ENCODE measurements at places on chromosomes 13 and 19.

GRCh38 chr19:35081201-35081600 lies 34.4 kb upstream of the FXYD3 start:
- DNase-seq = no peak

DNA sequence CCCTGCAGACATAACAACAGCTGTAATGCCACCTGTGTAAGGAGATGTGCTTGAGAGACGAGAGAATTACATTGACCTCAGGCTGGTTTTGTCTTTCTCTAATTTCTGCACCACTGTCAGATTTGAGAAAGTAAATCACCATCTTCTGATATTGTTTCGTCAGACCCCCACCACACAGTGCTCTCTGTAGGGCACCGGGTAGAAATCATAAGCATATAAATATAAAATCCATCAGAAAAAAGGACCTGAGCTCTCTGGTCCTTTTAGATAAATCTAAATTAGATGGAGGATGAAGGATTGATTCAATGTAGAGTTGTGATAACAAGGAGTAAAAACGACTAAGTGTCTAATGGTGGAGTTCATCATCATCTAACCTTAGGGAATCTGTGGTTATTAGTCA lies 1981.0 kb upstream of the PRR20A start:
- no peak for DNase-seq

GRCh38 chr13:112074139-112074865 lies 7.4 kb downstream of the SOX1 start:
- no peak for DNase-seq

GRCh38 chr19:15180451-15181390 lies 20.1 kb downstream of the NOTCH3 start:
- DNase-seq = no peak
